ENCODE measurements at places on chromosomes 2 and 18.

DNA sequence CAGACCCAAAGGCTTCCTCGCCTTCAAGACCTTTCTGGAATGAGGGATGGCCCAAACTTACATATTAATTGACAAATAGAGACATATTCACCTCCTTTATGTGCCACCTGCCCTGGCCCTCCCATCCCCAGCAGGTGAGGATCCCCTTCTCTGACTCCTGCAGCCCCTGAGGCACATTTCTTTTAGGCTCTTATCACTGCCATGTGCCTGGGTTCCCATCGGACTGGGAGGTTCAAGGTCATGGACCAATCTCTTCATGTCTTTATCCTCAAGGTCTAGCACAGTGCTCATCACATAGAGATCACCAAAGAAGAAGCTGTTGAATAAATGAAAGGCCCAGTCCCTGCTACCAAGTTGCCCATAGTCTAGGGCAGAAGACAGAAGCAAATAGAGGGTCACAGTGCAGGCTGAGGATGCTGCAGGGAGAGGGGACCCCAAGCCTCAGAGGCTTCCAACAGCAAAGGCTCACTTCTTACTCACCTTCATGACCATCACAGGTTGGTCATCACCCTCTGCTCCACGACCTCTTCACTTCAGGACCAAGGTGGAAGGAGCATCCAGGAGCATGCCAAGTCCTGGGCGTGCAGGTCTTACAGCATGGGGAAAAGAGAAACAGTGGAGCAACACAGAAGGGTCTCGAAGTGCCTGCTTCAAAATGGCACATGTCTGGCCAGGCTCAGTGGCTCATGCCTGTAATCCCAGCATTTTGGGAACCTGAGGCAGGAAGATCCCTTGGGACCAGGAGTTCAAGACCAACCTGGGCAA is 193.9 kb downstream of the SMAD2 start:
- DNase-seq: no peak

DNA sequence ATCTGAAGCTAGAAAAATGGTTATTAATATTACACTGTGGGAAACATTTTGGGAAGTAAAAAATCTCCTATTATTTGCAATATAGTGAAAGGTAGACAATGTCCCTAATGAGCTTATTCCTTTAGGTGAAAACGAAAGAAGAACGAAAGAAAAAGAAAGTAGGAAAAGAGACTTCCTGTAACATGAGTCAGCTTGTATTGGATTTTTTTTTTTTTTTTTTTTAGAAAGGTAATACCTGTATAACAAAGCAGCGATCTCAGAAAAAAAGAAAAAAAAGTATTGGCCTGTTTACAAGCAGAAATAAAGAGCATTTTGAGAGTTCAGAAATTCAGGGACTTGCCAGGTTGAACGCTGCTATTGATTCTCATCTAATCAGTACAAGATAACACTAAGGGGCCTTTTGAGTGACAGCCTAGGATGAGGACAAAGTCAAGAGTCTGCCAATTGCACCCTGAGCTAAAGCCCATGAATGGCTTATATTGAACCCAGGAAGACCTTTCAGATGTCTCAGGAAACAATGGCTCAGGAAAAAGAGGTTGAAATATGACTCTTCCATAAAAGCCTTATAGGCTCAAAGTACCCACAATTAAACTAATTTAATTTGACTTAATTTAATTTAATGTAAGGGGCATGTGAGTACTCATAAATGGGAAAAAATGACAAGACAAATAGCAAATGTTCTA is 615.6 kb upstream of the CDH2 start:
- DNase-seq: no peak

DNA sequence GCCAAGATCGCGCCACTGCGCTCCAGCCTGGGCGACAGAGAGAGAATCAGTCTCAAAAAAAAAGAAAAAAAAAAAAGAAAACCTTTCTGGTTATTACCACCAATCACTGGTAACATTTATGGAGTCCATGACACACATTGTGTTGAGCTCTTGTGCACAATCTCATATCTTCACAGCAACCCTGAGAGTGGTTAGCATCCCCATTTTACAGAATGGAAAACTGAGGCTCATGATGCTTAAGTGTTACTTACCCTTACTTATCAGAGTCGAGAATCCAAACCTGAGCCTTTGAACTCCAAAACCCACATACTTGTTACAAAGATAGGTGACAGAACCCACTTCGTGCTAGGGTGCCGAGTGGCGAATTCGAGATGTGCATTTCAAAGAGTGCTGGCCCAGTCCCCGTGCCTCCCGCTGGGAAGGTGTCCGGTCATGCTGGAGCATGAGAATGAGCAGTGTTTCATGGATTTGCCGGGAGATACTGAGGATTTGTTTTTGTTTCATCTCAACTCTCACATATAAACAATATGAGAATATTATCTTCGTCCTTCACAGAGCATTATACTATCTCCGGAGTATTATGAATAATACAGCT is 50.9 kb downstream of the CYP27C1 start:
- no peak for DNase-seq

GRCh38 chr2:109211315-109211714 is 82.3 kb downstream of the SH3RF3 start:
- no peak for DNase-seq

DNA sequence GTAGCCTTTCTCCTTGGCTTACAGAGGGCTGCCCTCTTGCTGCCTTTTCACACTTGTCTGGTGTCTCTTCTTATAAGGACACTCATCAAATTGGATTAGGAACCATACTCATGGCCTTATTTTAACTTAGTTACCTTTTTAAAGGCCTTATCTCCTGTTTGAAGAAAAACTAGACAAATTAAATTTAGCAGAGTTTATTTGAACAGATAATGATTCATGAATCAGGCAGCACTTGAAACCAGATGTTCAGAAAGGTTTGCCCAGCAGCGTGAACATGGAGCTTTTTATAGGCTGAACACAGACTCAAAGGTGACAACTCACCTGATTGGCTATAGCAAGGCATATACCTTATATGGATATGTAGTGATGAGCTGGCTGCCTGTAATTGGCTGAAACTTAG is 238.0 kb downstream of the GULP1 start:
- no peak for DNase-seq

DNA sequence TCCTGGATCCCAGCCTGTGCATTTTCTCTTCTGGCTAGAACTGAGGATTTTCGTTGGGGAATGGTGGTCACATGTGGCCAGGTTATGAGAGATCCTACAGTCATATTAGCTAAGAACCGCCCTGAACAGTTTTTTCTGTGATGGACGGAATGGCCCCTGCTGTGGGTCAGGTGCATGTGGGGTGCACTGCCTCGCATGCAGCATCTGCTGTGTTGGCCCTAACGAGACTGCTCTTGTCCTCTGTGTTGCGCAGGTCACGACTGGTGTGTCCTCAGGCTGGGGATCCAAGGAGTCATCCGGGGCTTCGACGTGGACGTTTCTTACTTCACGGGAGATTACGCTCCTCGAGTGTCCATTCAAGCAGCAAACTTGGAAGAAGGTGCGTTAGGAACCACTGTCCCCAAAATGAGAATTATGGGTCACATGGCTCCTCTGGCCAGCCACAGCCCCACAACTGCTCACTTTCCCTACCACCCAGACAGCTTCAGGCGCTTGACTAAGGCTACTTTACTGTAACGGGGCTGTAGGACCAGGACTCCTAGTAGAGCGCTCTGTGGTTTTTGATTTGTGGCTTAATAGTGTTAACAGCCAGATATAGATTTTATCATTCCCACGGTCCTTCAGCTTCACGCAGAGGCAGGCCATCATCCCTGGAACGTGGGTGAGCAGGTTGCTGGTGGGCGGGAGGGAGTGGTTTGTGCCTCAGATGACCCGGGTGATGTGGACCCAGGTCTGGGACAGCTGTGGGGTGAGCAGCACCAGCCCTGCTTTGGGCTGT is 21.8 kb downstream of the ALLC start:
- DNase-seq: no peak

GRCh38 chr2:17821535-17822444 is 5.5 kb downstream of the MSGN1 start:
- no peak for DNase-seq

All from CD4-positive, alpha-beta memory T cell (primary cell).